Mucosa of gallbladder (tissue), 1 donor: ENCODE measurements at places on chromosomes 1 and 21. TPM values are rescaled to one million over a fixed set of nuclear protein-coding genes. Genes with fewer than 3 reads are reported as not detected.

GRCh38 chr1:90973897-90974798, 47.7 kb downstream of the ZNF644 start:
- no peak for DNase-seq

GRCh38 chr1:59638231-59638711, 176.5 kb upstream of the HOOK1 start:
- no peak for DNase-seq

- DNase-seq = no peak
These were observed 696 bp upstream of the GPATCH3 start for GRCh38 chr1:26900815-26901511.

GRCh38 chr1:107188160-107188559, 47.3 kb downstream of the NTNG1 start:
- no peak for DNase-seq

DNA sequence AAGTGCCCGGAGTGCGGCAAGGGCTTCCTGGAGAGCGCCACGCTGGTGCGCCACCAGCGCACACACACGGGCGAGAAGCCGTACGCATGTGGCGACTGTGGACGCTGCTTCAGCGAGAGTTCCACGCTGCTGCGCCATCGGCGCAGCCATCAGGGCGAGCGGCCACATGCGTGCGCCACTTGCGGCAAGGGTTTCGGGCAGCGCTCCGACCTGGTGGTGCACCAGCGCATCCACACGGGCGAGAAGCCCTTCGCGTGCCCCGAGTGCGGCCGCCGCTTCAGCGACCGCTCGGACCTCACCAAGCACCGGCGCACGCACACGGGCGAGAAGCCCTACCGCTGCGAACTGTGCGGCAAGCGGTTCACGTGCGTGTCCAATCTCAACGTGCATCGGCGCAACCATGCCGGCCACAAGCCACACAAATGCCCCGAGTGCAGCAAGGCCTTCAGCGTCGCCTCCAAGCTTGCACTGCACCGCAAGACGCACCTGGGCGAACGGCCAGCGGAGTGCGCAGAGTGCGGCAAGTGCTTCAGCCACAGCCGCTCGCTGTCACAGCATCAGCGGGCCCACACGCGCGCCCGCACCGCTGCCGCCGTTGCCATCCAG, 10.0 kb downstream of the ZNF672 start:
- DNase-seq = no peak

DNA sequence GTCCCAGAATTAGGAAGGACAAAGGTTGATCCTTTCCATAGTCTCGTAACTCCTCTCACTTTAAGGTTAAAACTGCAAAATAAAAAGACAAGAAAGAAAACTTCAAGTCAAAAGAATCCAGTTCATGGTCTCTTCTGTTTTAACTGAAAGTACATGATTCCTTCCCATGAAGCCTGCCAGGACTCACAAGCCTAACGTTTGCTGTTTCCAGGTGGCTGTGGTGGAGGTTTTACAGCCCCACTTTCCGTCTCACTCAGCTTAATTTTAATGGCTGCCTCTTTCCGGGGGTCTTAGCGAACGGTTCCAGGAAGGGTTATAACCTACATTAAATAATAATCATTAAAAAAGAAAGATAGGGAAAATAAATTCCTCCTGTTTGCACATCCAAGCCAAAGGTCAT, 136.8 kb upstream of the SPAG17 start:
- no peak for DNase-seq

The SLC35D1 gene
- 16.3 TPM for total RNA-seq

The NBPF4 gene
- not detected for total RNA-seq

GRCh38 chr1:165666152-165666825, 32.1 kb downstream of the ALDH9A1 start:
- DNase-seq = no peak

DNA sequence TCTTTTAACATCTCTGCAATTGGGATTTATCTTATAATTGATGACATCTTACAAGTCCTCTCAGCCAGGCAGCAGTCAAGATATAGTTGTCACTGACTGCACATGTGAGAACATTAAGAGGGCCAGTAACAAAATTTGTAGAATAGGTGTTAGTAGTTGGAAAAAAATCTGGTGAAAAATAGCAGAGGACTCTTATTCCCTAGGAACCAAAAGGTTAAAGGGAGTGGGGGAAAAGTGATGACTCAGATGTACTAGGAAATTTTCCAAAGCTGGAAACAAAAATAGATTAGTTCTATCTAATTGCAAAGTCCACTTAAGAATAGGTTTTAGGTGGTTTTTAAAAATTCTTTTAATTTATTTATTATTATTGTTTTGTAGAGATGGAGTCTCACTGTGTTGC, 3.6 kb downstream of the NUP210L start:
- no peak for DNase-seq

GRCh38 chr1:21397813-21398188, 42.1 kb upstream of the NBPF3 start:
- DNase-seq = no peak

The KCNE2 gene
- not detected for total RNA-seq

- DNase-seq = no peak
These were observed 20.2 kb downstream of the DESI2 start for GRCh38 chr1:244672946-244673682.

The LRRC39 gene
- 0.92 TPM for total RNA-seq

GRCh38 chr21:17610911-17611310, 1.8 kb downstream of the BTG3 start:
- DNase-seq = no peak

The GPR3 gene
- total RNA-seq = 0.09 TPM

DNA sequence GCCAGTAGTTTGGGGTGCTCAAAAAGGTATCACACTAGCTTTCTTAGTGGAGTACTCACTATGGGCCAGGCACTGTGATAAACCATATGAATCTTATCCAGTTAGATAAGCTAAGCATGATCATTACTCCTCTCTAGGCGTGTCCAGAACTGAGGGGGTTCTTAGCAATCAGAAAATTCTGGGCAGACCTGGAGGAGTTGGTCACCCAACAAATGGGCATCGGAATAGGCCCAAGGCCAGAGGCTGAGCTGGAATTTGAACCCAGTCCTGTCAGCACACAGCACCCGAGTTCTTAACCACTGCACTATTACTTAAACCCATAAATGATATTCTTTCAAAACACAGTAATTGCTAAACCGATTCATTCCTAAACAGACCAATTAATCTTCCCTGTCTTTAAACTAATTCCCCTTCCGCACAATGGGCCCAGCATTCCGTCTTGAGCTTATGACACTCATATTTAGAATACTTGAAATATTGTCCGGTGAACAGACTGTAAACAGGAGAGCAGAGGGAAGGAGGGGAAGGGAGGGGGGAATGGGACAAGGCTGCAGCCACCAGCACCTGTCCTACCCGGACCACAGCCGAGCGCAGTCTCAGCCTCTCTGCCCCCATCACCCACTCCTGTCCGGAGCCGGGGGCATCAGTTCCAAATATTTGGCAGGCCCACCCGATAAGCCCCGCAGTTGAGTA, 113.0 kb upstream of the GADD45A start:
- DNase-seq = no peak
